IPS-NIHi11 (cell line): ENCODE measurements at places on chromosomes 11 and 22.
A peak's percentile ranks its signal among the peaks of the same experiment; 100 is the strongest.

DNA sequence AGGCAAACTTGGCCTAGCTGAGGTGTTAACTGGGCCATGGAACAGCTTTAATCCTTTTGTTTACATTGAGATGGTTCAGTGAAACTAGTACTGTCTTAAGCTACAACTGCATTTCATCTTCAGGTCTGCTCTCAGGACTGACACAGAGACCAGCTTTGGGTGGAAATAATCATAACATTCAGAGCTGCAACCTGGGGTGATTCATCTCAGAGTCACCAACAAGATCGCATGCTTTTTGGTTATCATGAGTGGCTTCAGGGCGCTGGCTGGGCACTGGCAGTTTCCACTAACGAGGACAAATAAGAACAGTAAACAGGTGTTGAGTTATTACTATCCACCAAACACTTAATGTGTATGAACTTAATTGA, 60.9 kb upstream of the PAX6 start:
- DNase-seq, result no peak

- DNase-seq, result peak; percentile 54
Measured at GRCh38 chr11:46361283-46362155, 14.3 kb downstream of the DGKZ start.

DNA sequence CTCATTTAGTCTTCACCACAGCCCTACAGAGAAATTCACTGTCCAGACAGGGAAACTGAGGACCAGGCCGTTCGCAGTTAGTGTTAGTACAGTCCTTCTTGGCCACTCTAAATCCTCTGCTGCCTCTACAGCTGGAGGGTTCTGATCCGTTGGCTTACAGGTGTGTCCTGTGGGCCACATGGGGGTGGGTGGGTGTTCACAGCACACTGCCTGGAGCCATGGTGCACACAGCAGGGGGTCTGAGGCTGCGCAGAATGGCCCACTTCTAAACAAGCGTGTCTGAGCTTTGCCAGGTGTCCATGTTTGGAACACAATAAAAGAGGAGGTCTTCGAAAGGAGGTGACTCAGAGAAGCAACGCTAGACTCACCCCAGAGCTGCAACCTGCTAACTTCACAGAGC, 249.0 kb downstream of the ST3GAL4 start:
- DNase-seq, result no peak

- DNase-seq, result peak; percentile 83
Measured at GRCh38 chr22:50299785-50300619, 7.4 kb downstream of the PLXNB2 start.

GRCh38 chr11:119676461-119677020, 52.5 kb downstream of the NECTIN1 start:
- no peak for DNase-seq

DNA sequence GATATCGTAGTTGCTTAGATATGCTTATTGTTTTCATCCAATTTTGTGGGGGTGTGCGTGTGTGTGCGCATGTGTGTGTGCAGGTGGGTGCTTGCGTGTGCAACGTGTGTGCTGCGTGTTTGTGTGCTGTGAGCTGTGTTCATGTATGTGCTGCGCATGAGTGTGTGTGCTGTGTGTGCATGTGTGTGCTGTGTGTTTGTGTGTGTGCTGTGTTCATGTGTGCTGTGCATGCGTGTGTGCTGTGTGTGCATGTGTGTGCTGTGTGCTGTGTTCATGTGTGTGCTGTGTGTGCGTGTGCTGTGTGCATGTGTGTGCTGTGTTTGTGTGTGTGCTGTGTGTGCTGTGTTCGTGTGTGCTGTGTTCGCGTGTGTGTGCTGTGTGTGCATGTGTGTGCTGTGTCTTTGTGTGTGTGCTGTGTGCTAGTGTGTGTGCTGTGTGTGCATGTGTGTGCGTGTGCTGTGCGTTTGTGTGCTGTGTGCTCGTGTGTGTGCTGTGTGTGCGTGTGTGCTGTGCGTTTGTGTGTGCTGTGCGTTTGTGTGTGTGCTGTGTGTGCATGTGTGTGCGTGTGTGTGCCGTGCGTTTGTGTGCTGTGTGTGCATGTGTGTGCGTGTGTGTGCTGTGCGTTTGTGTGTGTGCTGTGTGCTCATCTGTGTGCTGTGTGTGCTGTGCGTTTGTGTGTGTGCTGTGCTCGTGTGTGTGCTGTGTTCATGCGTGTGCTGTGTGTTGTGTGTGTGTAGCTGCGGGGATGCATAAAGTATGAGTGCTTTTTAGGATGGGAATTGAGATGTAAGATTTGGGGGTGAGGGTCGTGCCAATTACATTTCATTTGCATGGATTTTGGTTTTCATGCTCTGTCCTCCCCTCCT, 7.6 kb downstream of the IGF2 start:
- no peak for DNase-seq

- no peak for DNase-seq
Measured at GRCh38 chr11:104333977-104334376, 170.0 kb upstream of the PDGFD start.

DNA sequence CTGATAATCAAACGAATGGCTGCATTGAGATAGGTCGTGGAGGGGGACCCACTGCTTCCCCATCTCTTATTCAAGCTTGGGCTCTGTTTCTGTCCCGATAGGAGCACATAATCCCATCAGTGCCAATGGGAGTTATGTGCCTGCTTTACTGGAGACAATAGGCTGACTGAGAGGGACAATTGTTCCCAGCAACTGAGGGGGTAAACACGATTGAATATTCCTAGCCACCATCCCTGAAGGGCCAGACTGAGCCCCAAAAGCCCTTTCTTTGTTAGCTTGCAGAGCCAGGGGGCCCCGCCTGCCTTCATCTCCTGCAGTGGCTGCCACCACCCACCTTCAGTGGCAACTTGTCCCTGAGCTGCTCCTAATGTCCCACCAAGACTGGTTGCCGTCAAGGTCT, 172.8 kb upstream of the NAV2 start:
- no peak for DNase-seq
